ENCODE measurements at places on chromosomes 6 and 20.
A peak's percentile ranks its signal among the peaks of the same experiment; 100 is the strongest.

DNA sequence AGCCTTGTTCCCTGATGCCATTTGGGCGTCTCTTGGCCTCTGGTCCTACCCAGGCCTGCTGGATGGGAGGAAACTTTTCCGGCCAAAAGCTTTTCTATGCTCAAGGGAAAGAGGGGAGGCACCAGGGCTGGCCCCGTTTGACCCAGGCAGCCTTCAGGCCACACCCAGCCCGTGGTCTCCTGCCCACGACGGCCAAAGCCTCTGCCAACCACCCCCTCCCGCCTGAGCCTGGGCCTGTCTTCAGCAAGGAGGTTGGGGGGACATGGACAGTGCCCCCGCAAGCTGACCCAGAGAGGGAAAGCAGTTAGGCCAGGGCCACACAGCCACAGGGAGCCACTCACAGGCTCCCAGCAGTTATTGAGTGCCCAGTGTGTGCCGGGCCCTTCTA lies 49.5 kb downstream of the SRC start:
- no peak for DNase-seq

DNA sequence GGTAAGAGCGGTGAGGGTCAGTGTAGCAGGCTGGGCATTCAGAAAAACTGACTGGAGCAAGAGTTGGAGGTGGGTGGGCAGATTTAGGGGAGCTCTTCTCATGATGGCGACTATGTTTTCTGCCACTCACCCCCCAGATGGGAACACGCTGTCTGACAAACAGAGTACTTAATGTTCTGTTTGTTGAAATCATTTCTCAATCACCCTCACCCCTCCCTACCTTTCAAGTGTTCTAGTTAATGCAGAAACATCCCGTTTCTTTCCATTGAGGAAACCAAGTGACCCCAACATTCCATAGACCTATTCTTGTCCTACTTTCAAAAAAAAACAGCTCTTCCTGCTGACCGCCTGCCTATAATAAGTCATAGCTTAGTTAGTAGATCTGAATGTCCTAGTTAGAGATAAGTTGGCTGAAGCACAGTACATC lies 132.5 kb upstream of the NEDD9 start:
- DNase-seq: no peak

- DNase-seq: peak; percentile 75
Observed at GRCh38 chr20:25247000-25247517, 826 bp upstream of the PYGB start.

DNA sequence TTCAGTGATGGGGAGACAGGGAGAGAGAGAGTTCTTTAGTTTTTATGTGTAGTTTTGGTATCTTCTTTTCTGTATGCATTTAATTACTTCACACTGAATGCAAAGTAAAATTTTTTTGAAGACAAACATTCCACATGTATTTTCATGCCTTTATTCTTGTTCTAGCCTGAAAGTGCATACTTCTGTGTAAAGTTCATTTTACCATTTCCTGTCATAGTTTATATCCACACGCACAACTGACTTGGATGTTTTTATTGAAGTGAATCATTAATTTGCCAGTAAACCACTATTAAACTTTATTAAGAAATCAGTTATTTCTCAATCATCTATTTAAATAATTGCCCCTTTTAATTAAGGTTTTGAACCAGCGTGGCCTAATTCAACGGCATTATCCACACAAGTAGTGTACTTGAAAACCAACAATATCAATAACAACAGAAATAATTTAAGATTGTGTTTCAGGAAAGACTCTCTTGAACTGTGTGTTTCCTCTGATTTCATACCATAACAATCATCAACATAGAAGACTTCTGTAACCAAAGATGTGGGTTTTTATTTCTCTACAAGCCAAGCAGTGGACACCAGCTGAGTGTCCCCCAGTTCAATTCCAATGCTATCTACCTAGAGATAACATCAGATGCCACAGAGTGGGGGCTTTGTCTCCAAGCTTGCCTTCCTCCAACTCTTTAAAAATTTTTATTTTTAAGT lies 512.7 kb upstream of the JAG1 start:
- DNase-seq: no peak

DNA sequence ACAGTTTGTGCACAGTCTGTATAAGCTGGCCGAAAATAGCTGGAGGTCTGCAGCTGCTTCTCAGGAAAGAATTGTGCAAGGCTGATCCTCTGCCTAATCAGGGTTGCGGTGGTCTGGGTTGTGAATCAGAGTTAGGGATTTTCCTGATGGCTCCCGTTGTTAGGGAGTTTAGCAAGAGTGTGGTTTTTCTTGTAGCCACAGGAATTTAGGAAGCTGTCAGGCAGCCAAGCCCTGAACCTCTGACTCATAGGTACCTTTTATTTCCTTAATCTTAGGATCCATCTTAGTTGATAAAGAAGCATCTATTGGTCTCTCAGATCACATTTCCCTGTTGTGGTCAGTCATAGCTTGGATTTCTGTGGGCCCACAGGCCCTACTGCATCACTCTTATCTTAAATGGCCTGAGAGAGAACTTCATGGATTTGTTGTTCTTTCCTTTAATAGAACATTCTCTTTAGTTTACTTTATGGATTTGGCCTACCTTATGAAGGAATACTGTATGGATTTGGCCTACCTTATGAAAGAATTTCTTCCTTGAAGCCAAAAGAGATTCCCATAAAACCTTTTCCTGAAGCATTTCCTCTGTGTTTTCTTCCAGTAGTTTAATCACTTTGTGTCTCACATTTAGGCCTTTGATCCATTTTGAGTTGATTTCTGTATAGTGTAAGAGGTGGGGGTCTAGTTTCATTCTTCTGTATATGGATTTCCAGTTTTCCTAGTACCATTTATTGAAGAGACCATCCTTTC lies 10.3 kb downstream of the KIF25 start:
- DNase-seq: no peak

- DNase-seq: no peak
Observed at GRCh38 chr6:2861822-2862164, 20.1 kb upstream of the SERPINB1 start.

- no peak for DNase-seq
Observed at GRCh38 chr6:142617158-142617557, 315.4 kb downstream of the ADGRG6 start.

DNA sequence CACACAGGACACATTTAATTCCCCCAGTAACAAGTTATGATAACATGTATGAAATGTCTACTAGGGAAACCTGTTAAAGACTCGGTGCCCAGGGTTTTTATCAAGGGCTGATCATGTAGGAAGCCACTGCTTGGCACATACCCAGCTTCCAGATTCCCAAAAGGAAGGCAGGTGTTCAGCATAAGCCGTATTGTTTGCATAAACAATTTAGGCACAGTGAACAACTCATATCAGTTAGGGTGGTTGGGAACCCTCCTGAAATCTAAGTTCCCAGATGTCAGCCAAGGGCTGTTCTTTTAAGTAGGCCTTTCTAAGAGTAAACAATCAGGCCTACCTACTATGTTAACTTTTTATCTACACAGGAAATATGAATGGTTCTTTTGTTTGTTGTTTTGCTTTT lies 74.1 kb downstream of the ASXL1 start:
- DNase-seq: no peak
